ENCODE measurements at places on chromosomes 1 and 21.

DNA sequence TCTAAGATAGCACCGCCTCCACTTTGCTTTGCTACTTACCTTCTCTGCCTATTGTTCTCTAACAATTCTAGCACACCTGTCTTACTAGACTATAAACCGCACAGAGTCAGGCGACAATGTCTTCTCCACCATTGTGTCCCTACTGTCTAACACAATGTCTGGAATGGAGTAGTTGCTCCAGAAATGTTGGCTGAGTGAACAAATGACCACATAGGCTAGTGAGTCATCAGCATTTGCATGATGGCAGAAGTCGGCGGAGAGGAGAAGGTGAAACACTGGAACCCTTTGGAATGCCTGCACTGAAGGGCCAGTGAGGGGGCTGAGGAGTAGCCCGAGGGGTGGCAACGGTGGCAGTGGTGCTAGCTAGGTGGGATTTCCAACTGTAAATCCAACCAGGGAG, 14.0 kb upstream of the PABPC4 start:
- DNase-seq: no peak

DNA sequence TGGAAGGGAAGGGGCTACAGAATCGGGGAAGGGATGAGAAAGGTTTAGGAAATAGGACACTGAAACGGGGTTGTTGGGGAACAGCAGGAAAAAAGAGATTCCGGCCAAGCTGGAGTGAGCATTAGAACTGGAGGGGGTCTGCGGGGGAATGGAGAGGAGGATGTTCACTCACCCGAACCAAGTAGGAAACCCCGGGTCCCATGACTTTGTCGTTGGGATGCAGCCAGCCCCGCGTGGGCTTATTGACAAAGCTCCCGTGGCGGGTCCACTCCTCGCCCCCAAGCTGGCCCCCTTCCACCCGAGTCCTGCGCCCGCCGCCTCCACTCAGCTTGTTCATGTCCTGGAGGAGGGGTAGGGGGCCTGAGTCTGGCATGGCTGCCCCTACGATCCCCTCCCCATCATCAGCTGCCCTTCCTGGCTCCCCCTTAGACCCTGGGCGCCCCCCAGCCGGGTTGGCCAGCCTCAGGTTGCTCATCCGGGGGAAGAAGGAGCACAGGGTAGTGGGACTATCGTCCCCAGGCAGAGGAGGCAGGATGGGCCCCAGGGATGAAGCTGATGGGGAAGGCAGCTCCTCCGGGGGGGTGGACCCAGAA, 591 bp downstream of the SHC1 start:
- no peak for DNase-seq

GRCh38 chr1:192550922-192551534, 24.5 kb upstream of the RGS1 start:
- no peak for DNase-seq

DNA sequence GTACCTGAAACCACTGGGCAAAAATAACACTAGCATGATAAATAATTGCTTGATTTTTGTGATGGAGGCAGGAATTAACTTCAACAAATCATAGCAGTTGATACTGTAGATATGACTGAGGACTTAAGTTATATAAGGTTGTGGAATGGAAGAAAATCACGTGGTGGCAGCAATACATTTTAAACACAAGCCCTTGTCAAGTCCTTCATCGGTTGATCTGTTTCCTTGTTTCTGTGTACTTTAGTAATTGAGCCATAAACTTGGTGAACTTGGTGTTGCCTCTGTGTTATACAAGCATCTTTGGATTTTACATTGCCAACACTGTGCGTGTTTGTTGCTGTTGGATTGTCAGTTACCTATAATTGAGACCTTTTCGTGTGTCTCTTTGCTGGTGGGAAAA, 114.4 kb downstream of the CAMTA1 start:
- DNase-seq: no peak

- no peak for DNase-seq
Measured at GRCh38 chr1:154886281-154887015, 16.4 kb upstream of the KCNN3 start.

- no peak for DNase-seq
Measured at GRCh38 chr21:20451046-20451445, 547.2 kb upstream of the NCAM2 start.

DNA sequence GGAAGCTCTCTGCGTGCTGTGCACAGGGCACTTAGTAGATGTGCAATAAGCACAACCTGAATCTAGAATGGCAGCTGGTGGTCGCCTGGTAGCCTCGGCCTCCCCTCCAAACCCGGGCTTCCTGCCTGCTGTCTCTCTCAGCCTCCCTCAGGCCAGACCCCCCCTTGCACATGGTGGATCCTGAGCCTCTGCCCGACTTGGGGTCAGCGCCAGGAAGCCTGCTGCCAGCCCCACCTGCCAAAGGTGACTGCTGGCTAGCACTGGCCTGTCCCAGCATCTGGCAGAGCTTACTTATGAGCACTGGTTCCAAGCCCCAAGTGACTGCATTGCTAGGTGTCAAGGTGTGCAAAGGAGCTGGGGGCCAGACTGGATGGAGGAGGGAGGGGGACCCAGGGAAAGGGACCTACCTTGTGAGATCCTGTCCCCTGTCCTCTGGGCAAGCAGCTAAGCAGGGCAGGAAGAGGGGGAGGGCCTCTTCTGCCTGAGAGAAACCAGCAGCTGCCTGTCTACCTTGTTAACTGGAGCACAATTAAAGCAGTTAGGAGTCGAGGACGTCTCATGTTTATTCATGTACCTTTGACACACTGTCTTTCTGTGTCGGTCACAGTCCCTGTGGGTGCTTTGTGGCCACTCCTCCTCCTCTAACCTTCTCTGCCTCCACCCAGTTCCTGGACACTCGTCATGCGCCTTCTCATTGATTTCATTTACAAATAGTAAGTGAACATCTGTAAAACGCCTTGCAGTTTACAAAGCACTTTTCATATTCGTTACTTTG, 100.9 kb downstream of the DDX20 start:
- no peak for DNase-seq

GRCh38 chr1:151134396-151134795, 12.0 kb downstream of the SEMA6C start:
- DNase-seq: no peak

- DNase-seq: no peak
Measured at GRCh38 chr1:200610846-200611245, 9.7 kb downstream of the KIF14 start.

DNA sequence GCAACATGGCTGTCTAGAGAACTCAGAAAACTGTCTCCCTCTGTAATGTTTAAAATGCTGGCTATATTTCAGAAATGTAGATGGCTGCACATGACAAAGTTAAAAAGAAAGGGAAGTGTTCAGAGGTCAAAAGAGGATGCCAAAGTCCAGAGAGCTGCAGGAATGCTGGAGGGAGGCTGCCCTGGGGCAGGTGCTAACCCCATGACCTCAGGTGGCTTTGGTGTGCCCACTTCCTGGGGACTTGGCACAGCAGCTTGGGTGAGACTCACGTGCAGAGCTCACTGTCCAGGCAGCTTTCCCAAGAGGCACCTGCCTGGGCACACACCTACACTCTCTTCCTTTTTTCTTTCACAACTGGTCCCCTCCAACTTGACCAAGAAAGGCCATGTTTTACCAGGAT, 256.4 kb downstream of the KCNJ6 start:
- DNase-seq: no peak

DNA sequence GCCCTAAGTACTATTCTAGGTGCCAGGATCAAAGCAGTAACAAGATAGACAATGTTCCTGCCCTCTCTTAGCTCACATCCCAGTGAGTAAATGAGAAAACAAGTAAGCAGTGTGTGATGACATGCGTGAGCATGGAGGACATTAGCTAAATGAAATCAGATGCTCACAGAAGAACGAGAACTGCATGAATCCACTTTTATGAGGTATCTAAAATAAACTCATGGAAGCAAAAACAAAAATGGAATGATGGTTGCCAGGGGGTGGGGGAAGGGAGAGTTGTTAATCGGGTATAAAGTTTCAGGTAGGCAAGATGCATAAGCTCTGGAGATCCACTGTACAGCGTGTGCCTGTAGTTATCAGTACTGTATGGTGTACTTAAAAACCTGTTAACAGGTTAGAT, 195.1 kb downstream of the HHAT start:
- DNase-seq: no peak

- no peak for DNase-seq
Measured at GRCh38 chr1:29368936-29369932, 132.9 kb downstream of the PTPRU start.

DNA sequence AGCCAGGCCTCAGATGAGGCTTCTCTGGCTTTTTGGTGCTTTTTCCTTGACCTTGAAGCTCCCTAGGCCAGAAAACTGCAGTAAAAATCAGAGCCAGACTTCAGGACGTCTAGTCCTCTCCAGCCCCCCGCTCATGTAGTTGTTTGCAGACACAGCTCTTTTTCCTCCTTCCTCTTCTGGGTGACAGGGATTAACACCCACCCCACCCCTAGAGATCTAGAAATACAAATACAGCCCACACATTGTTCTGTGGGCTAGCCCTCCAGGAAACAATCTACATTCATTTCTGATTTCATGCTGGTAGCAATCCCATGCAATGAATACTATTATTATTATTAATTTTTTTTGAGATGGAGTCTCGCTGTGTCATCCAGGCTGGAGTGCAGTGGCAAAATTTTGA, 9.9 kb upstream of the CLSTN1 start:
- DNase-seq: no peak

DNA sequence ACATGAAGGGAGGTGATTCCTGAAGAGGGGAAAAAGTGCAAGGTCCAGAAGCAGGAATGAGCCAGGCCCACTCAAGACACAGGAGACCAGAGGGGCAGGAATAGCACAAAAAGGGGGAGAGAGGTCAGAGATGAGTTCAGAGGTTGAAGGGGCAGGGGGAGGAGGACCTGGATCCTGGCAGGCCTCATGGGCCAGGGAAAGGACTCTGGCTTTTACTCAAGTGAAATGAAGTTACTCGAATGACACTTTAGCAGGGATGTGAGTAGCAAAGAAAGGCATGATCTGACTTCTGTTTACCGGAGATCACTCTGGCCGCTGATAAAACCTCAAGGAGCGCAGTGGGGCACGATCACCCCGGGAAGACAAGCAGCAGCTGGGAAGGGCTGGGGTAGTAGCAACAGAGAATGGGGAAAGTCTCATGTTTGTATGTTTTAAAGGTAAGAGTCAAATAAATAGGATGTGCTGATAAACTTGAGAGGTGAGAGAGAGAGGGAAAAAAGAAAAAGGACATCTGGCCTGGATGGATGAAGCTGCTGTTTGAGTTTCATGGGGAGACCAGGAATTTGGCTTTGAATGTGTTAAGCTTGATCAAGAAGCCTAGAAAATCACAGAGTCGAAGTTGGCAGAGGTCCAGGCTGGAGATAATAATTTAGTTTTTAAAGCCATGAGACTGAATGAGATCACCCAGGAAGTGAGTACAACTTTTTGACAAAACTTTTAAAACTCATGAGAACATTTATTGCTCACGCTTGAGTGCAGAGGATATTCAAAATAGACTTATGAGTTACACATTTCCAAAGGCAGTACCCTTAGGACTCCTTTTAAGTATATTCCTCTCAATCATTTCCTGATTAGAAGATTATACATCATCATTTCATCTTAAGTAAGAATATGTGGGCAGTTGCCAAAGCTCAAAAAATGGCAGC, 156.0 kb downstream of the RERE start:
- DNase-seq: no peak

- DNase-seq: peak; percentile 40
Measured at GRCh38 chr1:206930210-206930798, 8.6 kb upstream of the FCMR start.

GRCh38 chr1:10444795-10445397, 4.9 kb upstream of the CORT start:
- DNase-seq: no peak

DNA sequence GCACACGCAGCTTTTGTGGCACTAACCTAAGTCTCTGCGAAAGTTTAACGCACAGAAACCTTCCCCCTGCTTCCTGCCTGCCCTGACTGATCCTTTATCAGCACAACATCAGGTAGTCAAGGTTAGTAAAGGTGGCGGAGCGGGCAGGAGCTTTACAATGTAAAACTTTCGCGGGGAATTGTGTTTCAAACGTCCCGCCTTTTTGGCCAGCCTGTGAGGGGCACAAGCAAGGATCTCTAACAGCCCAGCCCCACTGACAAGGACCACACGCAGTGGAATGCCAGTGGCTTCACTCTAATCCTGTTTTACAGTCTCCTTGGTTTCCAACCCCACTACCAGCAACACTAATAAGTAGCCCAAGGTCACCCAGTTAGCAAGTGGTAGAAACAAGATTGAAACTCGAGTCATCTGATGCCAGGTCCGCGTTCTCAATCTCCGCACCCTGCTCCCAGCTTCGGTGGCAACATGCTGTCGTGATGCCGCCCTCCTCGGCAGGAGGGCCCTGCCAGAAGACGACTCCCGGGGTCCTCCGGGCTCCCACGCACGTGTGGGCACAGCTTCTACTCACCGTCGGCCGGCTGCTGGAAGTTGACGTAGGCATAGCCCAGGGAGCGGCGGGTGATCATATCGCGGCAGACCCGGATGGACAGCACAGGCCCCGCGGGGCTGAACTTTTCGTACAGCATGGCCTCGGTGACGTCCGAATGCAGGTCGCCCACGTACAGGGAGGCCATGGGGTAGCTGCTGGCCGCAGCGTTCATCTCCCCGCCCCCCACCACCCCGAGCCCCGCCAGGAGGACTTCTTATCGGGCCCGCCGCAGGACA, 1.2 kb downstream of the PABPC4 start:
- DNase-seq: peak; percentile 48

DNA sequence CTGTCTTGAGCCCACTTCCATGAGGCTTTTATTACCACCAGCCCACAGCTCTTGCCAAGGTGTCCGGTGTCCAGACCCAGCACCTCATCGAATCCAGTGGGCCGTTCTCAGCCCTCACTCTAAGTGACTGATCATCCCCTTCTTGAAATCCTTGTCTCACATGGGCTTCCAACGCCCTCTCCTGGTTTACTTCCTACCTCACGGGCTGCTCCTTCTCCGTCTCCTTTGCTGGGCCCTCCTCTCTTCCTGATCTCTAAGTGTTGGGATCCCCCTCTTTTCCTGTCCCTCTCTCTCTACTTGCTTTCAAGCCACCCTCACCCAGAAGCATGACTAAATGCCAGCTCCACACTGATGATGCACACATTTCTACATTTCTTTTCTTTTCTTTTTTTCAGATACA, 9.0 kb upstream of the RHBG start:
- no peak for DNase-seq

GRCh38 chr1:9746651-9747050, 77.1 kb downstream of the CLSTN1 start:
- DNase-seq: no peak

- peak; percentile 9 for DNase-seq
Measured at GRCh38 chr1:154819628-154820590, 50.2 kb downstream of the KCNN3 start.

GRCh38 chr1:228502522-228502921, 15.3 kb downstream of the RNF187 start:
- no peak for DNase-seq
